ENCODE measurements at places on chromosomes 2 and 18.

DNA sequence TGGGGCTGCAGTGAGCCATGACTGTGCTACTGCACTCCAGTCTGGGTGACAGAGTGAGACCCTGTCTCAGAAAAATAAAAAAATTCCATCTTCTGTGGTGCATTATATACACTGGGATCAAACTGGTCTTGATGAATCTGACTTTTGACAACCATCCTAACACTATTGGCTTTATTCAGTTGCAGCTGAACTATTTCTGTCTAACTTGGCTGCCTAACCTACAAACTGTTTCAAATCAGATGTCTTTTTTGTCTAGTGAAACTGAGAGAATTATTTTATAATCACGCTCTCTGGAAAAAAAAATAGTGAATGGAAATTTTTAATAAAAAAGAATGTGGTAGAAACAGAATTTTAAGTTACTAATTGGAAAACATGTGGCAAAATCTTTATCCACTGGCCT lies 15.0 kb downstream of the CTLA4 start:
- no peak for DNase-seq

DNA sequence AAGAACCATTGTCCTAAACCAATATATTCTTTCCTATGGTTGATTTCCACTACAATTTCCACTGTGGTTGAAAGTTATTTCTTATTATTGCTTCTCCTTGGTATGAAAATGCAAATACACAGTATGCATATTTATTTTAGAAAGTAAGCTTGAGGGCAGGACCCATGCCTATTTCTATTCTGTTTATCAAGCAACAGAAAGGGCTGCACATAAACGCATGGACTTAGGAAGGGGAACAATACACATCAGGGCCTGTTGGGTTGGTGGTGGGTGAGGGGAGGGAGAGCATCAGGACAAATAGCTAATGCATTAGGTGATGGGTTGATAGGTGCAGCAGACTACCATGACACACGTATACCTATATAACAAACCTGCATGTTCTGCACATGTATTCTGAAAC lies 20.7 kb downstream of the SLC4A3 start:
- no peak for DNase-seq

DNA sequence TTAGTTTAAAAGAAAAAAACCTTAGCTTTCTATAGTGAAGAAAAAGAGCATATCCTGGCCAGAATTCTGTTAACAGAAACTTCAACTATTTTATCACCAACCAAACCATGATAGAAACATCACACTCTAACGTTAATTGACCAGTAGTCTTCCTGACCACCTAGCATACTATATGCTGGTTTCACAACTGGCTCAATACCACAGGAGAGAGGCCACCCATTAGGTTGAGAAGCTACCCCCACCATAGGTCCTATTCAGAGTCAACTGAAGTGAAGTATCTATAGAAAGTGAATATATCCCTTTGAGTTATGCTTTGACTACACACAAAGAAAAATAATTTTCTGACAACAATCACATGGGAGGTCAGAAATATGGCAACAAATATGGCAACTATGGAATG lies 85.2 kb upstream of the STK17B start:
- DNase-seq = no peak

DNA sequence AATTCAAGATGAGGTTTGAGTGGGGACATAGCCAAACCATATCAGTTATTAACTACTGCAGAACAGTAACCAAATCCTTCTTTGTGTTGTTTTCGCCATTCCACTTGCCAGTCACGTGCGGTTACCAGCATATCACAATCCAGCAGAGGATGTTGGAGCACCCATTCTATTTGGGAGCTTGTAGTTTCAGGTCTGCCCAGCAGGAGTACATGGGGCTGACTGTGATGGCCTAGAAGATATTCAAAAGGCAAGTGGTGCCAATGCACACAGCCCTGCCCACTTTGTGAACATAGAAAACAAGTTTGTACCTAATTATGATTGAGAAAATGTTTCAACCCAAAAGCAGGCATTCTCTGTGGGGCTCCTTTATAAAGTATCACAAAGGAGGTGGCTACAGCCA lies 57.0 kb downstream of the ZNF519 start:
- DNase-seq = no peak

DNA sequence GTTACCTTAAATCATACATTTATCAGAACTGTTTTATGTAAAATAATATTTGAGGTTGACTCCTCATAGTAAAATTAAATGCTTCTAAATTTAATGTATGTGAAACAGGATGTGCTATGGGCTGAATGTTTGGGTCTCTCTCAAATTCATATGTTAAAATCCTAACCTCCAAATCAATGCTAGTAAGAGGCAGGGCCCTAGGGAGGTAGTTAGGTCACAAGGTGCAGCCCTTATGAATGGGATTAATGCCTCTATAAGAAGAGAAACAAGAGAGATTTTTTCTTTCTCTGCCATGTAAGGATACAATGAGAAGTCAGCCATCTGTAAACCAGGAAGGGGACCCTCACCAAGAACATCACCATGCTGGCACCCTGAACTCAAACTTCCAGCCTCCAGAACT lies 67.2 kb upstream of the ETAA1 start:
- no peak for DNase-seq

- no peak for DNase-seq
Observed at GRCh38 chr2:47503481-47504070, 100.6 kb downstream of the MSH2 start.

- DNase-seq = no peak
Observed at GRCh38 chr2:40155728-40156127, 296.2 kb downstream of the SLC8A1 start.

- no peak for DNase-seq
Observed at GRCh38 chr2:96918754-96919550, 49.1 kb upstream of the SEMA4C start.

GRCh38 chr2:19158896-19159295 lies 199.5 kb downstream of the OSR1 start:
- DNase-seq = no peak

GRCh38 chr2:203246646-203247045 lies 7.8 kb downstream of the CYP20A1 start:
- DNase-seq = no peak

GRCh38 chr2:141940709-141941108 lies 190.1 kb downstream of the LRP1B start:
- no peak for DNase-seq

- no peak for DNase-seq
Observed at GRCh38 chr2:143579456-143579855, 450.2 kb downstream of the ARHGAP15 start.

DNA sequence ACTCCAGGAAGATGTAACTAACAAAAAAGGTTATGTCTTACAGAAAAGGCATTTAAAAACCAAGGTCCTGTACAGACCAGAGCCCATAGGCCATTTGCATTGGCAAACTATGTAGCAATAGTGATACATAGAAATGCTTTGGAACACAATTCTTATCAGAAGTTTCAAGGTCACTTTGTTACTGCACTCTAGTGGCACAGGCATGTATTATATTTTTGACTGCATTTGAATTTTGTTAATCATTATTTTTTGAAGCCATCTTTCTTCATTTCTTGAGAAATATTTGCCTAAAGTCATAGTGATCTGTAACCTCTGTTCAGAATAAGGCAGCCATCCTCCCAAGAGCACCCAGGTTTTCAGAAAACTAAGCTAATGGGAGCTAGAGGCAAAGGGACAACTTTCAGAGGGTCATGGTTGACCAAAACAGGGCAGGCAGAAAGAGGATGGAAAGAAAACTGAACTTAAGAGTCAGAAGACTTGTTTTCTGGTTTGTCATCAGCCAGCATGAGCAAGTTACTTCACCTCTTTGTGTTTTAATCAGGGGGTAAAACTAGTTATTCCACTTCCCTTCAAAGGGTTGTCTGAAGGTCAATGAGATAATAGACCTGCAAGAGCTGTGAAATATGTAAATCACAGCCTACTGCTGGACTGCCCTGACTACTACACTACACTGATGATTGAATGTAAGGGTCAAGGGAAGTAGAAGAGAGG lies 41.5 kb downstream of the SLC38A11 start:
- no peak for DNase-seq

DNA sequence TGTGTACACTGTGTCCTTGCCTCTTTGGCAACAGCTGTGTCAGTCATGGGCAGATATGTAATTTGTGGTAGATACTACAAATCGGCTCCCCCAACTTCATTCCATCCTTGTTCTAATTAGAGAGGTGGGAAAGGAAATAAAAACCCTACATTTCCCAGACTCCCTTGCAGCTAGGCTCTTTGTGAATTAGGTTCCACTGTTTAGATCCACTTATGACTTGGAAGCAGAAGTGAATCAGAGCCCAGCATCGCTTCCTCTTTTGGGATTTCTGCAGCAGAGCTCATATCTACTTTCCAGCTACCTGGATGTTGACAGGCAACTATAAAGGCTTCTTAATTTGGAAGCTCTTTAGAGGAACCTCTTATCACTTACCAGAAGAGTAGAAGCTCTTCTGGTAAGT lies 34.1 kb upstream of the NARS1 start:
- no peak for DNase-seq

DNA sequence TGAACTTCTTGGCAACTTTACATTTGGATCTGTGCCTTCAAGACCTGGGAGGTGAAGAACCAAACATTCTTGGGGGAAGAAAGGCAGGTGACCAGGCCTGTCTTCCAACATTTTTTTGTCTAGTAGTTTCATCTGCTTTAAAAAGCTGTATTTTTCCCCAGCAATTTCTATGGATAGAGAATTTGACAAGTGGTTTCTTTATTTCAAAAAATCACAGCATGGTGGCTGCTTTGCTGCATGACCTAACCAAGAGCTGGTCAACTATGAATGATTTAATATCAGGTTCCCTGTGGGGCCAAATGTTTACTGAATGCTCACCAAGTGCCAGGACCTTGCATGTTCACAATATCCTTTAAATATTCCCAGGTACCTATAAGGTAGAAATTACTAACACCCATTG lies 19.1 kb downstream of the LRP2 start:
- no peak for DNase-seq

- DNase-seq = no peak
Observed at GRCh38 chr18:21672521-21673267, 31.9 kb downstream of the ABHD3 start.

DNA sequence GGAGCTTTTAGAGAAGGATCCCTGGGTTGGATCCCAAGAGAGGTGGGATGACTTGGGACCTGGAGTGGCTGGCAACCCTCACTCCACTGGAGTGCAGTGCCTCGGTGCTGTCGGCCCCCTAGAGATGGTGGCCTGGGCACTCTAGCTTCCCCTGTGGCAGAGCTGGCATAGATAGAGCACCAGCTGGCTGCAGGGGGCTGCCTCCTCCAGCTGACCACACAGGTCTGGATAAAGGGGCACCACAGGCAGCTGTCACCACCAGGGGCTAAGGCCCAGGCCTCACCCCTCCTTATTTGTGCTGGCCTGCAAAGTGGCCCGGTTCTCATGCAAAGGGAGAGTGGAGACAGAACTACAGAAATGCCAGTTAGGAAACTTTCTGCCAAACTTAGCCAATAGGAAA lies 74.3 kb downstream of the ZBTB7C start:
- DNase-seq = no peak

DNA sequence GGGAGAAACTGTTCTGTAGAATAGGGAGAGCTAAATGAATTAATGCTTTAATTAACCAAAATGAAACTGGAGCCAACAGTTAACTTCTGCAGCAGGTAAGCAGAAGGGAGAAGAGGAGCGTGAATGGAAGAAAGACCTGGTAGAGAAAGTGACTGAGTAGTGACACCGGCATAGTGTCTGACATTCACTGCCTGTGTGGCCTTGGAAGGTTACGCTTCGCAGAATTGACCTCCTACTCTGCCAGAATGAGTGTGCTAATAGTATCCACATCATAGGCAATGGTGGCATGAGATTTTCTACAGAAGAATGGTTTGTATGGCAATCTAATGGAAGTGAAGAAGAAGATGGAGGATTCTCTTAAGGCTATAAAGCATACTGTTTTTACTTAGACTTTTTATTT lies 614.4 kb downstream of the CPS1 start:
- no peak for DNase-seq

GRCh38 chr18:75215663-75216062 lies 5.1 kb downstream of the TSHZ1 start:
- DNase-seq = no peak

GRCh38 chr2:197889041-197889440 lies 84.6 kb downstream of the PLCL1 start:
- DNase-seq = no peak

- no peak for DNase-seq
Observed at GRCh38 chr2:57869758-57870344, 176.8 kb upstream of the VRK2 start.

GRCh38 chr2:1856475-1856874 lies 112.2 kb upstream of the PXDN start:
- DNase-seq = no peak

DNA sequence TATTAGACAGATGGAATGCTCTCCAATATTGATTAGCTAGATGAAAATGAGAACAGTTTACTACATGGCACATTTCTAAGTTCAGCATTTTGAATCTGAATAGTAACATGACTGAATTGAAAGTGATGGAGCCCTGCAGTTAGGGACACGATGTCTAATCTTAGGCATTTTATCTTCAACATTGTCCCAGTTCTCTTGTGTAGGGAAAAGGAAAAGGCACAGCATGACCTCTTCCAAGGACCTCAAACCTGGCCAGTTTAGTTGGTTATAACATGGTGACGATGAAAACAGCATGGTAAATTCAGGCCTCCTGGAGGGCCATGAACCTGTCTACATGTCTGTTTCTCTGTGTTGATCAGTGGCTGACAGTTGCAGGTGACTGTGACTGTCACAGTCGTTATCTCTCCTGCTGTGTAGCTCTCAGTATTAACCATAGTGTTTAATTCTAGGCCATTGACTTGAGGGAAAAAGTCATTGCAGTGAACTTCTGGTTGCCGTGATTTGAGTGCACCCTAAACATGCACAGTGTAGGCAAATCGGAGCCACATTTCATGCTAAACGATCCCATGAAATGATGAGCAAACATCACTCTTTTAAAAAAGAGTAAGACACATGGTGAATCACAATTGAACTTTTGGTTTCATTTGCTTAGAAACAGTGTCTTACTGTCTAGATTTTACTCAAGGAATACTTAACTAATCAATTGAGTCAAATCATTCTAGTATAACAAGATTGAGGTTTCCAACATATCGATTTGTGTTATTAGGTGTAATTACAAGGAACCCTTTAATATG lies 129.7 kb downstream of the PHLPP1 start:
- DNase-seq = no peak

GRCh38 chr2:39563572-39563971 lies 102.1 kb upstream of the TMEM178A start:
- no peak for DNase-seq

GRCh38 chr2:104929663-104930062 lies 75.7 kb downstream of the POU3F3 start:
- no peak for DNase-seq

- no peak for DNase-seq
Observed at GRCh38 chr2:11773111-11773510, 26.7 kb downstream of the LPIN1 start.

GRCh38 chr2:56741601-56742102 lies 557.9 kb downstream of the CCDC85A start:
- DNase-seq = no peak

DNA sequence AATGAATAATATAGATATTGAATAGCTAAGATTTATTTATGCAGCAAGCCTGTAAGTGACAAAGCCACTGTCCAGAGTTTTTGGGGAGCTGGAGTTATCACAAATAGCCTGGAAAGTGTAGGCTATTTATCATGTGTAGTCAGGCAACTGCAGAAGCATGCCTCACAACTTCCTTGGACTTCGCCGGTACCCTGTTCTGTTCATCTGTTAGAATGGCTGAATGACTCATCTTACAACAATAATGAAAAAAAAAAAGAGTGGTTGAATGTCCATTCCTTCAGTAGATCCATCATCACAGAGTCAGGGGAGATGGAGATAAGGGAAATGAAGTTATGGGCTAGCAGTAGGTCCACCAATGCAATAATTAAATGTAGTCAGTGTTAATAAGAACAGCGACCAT lies 24.0 kb upstream of the ATP5MC3 start:
- no peak for DNase-seq
